Activated naive CD4-positive, alpha-beta T cell treated with anti-CD3 and anti-CD28 coated beads for 36 hours (primary cell): ENCODE measurements at places on chromosomes 12 and 14.

DNA sequence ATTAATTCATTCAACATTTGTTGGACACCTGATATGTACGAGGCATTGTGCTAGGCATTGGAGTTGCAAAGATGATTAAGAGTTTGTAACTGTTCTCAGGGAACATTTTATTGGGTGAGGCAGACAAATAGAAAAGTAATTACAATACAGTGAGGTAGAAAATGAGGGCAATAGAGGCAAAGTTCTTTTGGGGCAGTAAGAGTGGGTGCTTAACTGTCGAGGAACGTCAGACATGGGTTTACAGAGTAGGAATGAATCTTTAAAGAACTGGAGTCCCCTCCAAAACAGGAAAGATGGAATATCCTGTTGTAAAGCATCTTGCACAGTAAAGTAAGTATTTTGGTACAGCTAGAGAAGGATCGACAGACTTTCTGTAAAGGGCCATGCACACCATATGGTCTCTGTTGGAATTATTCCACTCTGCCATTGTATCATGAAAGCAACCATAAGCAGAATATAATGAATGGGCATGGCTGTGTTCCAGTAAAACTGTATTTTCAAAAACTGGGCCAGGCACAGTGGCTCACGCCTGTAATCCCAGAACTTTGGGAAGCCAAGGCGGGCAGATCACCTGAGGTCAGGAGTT is 9.1 kb downstream of the CREBL2 start:
- DNase-seq: no peak

- DNase-seq: peak; percentile 79
These were observed 31.4 kb upstream of the C12orf76 start for GRCh38 chr12:110079477-110080400.

GRCh38 chr12:125149160-125150108 is 84.2 kb downstream of the AACS start:
- no peak for DNase-seq

DNA sequence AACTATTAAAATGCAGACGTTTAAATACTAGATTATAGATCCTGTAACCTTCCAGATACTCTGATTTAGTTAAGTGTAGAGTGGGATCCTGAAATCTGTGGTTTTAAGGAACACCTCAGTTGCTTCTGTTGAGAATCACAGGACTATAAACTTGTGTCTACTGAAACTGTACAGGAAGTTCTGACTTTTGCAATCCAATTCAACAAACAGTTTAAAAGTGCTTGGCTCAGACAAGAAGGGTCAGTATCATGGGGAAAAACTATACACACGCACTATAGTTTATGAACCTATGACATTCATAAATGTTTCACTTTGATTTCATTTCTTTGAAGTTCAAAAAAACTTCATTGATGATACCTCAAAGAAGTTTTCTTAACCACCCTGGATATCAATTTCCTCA is 13.8 kb downstream of the PDE3A start:
- no peak for DNase-seq

- no peak for DNase-seq
These were observed 429.4 kb downstream of the DIO2 start for GRCh38 chr14:79781882-79782281.

DNA sequence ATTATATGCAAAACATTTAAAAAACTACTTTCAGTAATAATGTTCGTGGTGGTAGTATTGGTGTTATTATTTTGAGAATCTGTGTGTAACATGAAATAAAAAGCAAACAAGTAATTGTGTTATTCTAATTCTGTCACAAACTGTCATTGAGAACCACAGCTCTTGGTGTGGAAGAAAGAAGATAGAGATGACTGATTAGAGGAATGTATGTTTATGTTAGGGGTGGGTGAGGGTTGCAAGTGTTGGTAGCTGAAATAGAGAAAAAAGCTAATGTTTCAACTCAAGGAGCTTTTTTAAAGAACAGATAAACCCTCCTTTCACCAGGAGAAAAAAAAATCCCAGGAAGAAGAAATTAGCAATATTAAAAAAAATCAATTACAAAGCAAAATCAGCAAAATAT is 18.3 kb downstream of the DNM1L start:
- DNase-seq: no peak

- no peak for DNase-seq
These were observed 3.6 kb downstream of the WNT1 start for GRCh38 chr12:48981757-48982157.

DNA sequence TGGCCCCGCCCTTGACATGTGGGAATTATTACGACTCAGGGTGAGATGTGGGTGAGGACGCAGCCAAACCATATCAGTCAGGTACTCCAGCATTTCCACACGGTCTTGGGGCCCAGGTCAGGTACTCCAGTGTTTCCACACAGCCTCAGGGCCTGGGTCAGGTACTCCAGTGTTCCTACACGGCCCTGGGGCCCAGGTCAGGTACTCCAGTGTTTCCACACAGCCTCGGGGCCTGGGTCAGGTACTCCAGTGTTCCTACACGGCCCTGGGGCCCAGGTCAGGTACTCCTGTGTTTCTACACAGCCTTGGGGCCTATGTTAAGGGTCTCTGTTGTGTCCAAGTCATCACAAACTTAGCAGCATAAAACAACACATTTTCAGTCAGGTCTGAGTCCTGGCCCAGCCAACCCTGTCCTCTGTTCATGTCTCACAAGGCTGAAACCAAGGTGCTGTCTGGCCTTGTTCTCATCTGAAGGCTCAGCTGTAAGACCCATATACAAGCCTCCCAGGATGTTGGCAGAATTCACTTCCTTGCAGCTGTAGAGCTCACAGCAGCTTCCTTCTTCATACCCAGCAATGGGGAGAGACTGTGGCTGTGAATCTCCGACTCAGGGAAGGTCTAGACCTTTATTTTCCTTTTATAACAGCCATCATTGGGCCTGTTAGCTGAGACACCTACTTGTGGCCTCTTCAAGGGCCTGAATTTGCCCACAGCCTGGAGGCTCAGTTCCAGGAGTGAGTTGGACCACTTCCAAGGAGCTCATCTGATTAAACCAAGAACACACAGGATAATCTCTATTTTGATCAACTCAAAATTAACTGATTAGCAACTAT is 107.6 kb upstream of the SFSWAP start:
- DNase-seq: peak; percentile 49

DNA sequence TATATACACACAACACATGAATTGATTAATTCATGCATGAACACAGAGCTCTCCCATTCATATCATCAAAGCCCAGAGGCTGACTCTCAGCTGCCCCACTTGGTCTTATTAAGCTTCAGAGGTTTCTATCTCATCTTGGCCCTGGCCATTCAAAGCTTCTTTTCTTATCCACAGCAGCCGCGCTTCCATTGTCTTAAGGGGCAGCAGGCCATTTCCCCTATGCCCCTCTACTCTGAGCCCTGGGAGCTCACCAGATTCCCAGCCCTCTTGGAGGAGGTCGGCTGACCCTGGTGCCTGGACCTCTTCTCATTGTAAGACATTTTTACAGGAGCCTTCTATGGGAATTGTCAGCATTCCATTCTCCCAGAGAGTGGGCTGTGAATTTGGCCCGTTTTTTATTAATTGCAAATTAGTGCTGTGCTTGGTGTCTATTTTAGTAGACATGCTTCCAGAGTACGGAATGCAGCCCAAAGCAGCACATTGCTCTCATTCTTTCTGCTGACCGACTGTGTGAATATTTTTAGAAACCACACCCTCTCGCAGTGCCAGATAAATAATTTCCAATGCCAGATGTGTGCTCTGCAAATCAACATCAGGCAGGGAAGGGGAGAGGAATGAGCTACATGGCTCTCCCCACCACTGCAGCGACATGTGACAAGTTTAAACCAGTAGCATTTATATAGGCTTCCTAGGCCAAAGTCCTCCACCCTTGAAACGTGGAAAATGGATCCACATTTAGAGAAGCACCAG is 58.5 kb downstream of the NUAK1 start:
- no peak for DNase-seq

DNA sequence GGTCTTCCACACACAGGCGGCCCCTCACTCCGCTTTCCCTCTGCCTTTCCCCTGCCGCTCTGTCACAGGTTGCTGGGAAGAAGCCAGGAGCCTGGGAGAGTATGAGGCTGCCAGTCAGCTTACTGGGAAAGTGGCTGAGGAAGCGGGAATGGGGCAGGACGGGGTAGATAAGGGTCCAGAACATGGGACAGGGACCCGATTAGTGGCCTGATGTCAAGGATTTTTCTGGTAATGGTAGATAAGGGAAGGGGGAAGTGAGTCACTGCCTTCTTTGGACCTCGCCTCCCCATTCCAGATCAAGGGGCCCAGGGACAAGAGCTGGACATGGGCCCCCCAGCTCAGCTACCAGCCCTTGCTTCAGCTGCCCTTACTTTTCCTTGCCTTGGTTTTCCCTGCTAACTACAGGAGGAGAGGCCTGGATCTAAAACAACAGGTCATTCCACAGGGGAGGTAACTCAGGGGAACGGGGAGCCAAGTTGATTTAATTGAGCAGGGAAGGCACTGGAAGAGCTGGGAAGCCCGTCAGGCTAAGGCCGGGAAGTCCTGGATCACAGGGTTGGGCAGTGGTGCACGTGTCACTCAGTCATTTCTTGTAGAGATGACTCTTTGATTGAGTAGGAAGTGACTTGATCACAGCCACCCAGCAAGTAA is 3.5 kb upstream of the LPAR5 start:
- no peak for DNase-seq

- no peak for DNase-seq
These were observed 166.3 kb upstream of the RTL1 start for GRCh38 chr14:101069666-101070362.

DNA sequence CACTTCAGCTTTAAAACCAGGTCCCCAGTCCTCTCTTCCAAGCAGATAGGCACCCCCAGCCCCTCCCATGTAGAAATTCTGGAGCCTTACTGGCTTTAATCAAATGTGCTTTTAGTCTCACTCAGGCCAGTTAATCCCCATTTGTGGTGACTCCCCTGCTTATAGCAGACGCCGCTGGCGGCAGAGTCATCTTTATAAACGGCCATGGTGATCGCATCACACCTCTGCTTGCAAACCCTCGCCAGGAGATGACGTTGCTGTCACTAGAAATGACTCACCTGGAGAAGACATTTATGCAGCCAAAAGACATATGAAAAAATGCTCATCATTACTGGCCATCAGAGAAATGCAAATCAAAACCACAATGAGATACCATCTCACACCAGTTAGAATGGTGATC is 369.3 kb downstream of the VRK1 start:
- DNase-seq: no peak

DNA sequence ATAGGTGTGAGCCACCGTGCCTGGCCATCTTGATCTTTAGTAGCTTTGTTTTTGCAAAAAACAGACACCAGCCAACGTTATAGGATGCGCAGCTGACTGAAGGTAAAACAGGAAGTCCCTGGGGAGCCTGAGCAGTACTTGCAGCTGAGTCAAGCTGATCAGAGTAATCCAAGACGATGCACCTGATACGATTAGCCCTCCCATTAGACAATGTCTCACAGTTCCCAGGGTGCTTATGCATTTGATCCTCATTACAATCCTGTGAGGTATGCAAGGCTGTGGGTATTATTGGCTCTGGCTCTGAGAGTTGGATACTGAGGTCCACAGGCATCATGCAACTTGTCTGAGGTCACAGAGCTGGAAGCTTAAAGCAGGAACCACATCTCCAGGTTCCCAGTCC is 8.1 kb downstream of the KRT18 start:
- peak; percentile 27 for DNase-seq

DNA sequence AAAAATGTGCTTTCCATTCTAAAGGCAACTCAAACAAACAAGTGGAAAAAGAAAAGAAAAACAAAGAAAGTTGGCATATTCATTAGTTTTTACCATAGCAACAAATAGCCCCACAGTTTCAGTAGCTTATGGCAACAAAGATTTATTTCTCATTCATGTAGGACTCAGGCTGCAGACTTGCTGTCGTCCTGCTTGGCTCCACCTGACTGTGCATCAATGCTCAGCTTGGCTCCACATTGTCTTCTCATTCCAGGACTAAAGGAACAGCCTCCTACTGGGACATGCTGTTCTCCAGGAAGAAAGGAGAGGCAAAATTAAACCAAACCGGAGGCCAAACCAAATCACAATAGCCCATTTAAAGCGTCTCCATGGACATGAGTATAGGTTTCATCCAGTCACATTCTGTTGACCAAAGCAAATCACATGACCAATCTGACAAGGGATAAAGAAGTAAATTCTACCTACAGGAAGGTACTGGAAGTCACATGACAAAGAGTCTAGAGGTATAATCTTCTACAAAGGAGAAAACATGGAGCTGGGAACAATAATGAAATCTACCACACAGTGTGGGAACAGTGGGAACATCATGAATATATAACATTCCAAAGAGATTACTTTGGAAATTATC is 222.5 kb downstream of the PIK3C2G start:
- DNase-seq: no peak

DNA sequence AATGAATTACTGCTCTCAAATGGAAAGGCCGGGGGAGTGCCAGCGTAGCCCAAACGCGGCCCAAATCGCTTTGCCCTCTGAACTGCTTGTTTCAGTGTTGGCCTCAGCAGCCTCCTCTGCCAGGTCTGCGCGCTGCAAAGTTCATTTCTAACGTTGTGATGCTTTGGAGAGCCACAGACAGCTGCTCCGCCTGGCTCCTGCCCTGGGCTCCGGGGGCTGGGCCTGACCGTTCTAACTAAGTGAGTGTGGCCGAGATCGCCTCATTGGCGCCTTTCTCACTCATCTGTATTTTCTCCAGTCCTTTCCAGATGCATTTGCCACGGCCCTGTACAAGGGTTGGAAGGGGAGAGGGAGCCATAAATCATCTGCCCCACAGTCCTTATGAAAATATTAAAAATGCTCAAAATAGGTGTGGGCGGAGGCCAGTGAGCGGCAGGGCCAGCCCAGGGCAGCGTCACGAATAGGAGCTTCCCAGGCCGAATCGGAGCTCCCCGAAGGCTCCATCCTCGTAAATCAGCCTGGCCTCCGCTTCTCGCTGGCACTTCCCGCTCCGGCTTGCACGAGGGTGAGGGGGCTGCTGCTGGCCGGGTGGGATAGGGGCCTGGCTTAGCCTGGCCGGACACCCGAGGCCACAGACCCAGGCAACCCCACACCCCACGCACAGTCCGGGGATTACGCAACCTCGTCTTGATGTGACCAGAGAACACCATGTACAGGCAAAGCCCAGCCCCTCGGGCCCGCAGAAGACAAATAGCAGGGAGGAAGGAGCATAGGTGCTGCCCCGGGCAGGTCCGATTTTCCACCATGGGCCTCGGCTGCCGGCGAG is 196.6 kb upstream of the DIO3 start:
- no peak for DNase-seq

GRCh38 chr12:118981285-118982211 is at the start of gene SRRM4:
Gene SRRM4 (plus strand): TSS chr12:118981541. CDS start chr12:118981883, 342 bp downstream.
- peak; percentile 6 for DNase-seq

DNA sequence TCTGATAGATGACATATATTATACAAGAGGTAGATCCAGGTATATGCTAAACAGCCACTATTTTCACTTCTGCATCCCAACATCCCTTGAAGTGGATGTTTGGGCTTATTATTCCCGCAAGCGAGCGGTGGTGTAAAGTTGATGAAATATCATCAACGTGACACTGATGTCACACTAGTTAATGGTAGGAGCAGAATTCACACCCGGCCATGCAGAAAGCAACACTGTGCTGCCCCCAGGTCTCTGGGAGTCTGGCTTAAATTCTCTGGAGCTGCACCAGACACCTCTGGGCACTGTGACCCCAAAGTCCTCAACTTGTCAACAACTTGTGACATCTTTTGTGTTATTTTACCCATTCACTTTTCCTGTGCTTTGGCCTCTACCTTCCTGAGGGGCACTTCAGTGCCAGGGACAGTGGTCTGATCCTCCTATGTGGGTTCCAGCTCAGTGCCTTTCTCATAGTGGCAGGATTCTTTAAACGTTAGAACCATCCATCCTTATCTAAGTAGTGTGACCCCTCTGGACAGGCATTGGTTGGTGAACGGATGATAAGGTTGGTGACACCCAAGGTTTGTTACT is 952 bp downstream of the DRAM1 start:
- DNase-seq: no peak

GRCh38 chr12:121980191-121980891 is 41.3 kb upstream of the BCL7A start:
- no peak for DNase-seq
